HL-60 (cell line): ENCODE measurements at places on chromosomes 12 and 14.

GRCh38 chr12:18861287-18861858, 123.5 kb downstream of the CAPZA3 start:
- DNase-seq, result no peak

- DNase-seq, result no peak
Observed at GRCh38 chr14:54440476-54440872, 700 bp downstream of the CNIH1 start.

DNA sequence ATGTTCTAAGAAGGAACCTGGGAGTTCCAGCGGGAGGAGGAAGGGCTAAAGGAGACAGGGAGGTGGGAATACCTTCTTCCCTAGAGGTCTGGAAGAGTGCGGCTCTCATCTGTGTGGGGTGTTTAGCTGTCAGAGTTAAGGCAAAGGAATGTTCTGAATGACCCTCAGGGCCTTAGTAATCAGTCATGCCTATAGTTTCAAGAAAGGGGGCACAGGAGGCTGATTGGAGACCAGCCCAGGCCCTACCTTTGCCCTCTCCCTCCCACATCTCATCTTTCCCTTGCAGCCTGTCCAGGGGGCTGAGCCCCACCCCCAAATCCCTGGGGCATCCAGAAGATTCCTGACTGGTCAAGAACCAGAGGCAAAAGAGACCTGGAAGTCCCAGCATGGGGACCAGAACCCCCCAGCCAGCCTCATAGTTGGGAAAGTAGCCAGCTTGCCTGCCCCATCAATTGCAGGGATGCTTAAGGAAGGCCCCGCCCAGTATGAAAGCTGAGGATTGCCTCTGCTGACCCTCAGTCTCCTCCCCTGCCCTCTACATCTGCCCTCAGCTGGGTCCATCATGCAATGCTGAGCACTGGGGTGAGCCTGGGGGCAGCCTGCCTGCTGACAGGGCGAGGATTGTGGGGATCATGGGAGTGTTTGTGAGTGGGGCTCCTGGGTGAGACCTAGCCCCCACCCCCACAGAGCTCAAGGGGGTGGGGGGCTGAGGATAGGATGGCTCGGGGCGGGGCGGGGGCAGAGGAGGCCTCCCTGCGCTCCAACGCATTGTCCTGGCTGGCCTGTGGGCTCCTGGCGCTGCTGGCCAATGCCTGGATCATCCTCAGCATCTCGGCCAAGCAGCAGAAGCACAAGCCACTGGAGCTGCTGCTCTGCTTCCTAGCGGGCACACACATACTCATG, 1.8 kb downstream of the GPR162 start:
- no peak for DNase-seq

GRCh38 chr14:95300697-95301526, 18.8 kb downstream of the CLMN start:
- no peak for DNase-seq

- DNase-seq, result no peak
Observed at GRCh38 chr12:48038085-48038484, 33.8 kb upstream of the COL2A1 start.

GRCh38 chr12:67400742-67401141, 131.6 kb downstream of the CAND1 start:
- no peak for DNase-seq

GRCh38 chr14:46140445-46140844, 511.1 kb downstream of the RPL10L start:
- no peak for DNase-seq

GRCh38 chr12:28611449-28611848, 421.2 kb downstream of the CCDC91 start:
- DNase-seq, result no peak

DNA sequence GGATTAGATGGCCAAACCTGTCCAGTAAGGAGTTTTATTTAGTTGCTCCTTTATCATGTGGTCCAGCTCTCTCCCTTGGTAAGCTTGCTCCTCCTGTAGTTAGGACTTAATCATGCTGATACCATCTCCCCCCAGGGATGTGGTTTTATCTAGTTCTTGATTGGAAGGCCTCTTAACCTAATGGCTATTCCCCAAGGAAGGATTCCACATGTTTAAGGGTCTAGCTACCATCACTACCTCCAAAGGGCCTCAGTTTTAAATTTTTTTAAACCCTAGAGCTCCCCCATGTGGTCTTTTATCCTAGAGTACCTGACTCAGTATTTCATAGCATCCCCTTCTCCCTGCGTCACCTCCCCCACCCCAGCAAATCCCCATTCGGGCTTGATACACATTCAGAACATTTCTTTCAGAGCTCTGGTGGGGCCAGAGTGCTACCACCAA, 22.5 kb downstream of the MAP3K12 start:
- no peak for DNase-seq

DNA sequence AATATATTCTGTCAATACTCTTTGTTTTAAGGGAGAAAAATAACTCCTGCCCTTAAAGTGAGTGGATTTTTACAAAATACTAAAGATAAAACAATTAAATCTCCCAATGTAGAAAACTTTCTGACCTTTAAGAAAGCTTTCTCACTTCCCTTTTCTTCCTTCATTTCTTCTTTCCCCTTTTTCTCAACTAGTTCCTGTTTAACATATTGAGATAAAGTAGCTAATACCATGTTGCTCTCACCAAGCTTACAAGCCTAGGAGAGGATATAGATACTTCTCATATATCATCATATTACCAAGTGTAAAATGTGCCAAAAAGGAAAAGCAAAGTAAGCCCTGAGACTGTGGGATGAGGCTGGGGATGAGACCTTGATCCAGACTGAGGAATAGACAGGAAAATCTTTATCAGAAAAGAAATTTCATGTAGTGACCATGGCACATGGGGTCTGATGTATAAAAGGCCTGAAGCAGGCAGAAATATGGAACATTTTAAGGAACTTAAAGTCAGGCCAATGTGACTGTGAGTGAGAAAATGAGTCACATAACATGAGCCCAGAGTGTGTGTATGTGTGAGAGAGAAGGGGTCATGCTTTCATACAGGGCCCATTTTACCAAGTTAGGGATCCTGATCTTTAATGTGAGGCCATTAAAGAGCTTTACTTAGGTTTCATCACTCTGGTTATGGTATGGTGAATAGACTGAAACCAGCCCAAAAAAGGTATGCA, 1.6 kb upstream of the RPL10L start:
- DNase-seq, result peak; percentile 27

GRCh38 chr12:104680070-104680469, 223.3 kb downstream of the CHST11 start:
- no peak for DNase-seq

DNA sequence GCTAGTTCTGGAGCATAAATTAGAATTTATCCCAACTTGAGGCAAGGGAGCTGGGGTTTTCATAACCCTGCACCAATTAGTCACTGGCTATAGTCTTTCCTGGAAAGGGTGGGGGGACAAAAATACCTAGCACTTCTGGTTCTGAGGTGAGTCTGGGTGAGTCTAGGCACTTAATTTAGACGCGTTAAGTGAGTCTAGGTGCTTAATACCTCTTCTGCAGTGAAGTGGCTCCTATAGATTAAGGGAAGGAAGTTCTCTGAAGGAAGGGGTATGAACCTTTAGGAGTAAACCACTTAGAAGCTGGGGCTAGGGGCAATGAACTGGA, 251.7 kb downstream of the EFCAB11 start:
- no peak for DNase-seq

DNA sequence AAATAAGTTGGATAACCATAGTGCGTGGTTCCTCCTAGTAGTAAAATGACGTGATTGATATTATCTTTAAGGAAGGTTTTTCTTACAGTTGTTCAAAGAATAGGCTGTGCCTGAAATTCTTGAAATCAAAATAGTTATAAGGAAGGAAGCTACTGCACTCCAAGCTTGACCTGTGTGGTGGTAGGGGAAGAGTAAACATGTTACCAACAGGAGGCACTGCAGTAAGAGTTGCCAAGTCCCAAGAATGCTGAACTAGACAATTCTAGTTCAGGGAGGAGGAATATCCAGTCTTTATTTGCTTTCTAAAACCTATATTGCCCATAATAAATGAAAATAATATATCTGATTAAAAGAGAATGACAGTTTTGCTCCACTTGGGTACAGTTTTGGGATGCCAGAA, 764.5 kb downstream of the TMTC2 start:
- DNase-seq, result no peak

- DNase-seq, result no peak
Observed at GRCh38 chr12:123498126-123498825, 35.2 kb downstream of the RILPL1 start.

DNA sequence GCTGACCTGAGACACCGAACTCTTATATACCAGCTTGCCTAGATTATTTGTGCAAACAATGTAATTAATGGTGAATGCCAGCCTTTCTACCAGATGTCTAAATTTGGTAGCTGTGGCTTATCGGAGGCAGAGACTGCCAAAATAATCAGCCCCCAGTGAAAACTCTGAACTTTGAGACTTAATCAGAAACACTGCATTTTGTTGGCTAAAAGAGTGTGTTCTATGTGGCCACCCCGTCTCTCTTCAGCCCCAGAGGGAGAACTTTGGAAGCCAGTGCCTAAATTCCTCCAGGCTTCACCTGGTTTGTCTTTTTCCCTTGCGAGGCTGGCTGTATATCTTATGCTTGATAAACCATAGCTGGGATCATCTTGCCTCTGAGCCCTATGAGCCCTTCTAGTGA, 90.1 kb downstream of the LMNTD1 start:
- DNase-seq, result no peak

- no peak for DNase-seq
Observed at GRCh38 chr12:65367396-65367795, 88.9 kb downstream of the MSRB3 start.

DNA sequence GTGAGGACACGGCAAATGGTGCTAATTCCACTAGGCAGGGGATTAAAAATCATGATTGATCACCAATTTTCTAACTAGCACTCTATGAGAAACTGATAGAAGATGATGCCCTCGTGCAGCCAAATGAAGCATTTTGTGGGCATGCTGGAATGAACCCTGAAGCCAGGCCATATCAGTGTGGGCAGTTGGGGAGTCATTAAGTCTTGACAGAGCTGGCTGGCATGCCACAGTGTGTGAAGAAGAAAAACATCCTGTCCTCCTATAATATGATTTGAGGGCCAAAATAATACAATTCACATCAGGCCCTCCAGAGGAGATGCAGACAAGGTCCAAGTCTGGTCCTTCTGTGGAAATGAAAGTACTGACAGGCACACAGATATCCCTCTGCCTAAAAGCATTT, 107.1 kb downstream of the TMTC1 start:
- no peak for DNase-seq

DNA sequence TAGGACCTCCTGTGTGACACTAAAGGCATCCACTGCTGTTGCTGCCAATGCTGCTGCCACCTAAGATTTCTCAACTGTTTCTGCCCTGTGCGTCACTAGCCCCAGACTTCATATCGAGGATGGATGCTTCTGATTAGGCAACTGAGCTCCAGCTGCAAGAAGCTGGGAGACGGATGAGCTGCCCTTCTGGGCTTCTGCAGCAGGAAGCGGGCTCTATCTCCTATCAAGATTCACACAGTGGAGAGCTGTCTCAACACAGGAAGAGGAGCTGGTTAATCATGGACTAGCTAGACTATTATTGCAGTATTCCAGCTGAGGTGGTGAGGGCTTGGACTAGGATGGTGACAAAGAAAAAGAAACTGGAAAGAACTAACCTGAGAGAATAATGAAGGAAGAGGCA, 59.2 kb upstream of the PELI2 start:
- peak; percentile 10 for DNase-seq

DNA sequence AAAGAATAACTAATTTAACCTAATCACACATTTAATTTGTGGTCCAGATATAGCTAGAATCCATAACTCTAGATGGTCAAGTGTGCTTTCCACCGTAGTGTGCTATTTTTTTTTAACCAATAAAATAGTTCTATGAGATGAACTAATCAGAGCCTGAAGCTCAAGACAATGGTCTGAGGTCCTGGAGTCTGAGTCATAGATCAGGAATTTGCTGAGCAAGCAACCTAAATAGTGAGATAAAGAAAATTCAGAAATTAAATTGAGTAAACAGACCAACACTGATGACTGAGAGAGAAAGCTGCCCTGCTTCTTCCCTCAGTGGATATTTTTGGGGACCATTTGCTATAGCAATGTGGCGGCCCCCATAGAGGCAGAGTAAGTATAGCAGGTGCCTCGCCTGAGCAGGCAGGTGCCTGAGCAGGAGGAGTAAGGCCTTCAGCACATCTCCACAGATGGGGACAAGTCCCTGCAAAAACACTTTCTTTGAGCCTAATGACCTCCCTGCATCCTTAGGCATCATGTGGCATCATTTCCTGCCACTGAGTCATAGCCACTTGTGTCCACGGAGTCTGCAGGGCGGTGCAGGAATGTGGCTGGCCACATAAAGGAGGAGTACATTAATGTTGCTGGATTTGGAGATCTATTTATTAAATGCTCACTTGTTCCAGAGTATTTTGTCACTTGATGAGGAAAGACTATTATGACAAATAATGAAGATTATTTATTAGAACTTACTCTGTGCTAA, 13.9 kb upstream of the CLEC4E start:
- DNase-seq, result no peak

GRCh38 chr12:99767809-99768208, 120.3 kb downstream of the GARIN6 start:
- DNase-seq, result no peak

- no peak for DNase-seq
Observed at GRCh38 chr12:132926415-132926833, 29.7 kb downstream of the ZNF605 start.

- no peak for DNase-seq
Observed at GRCh38 chr14:53286301-53286700, 133.2 kb upstream of the DDHD1 start.

GRCh38 chr12:76611533-76611932, 52.0 kb upstream of the OSBPL8 start:
- DNase-seq, result peak; percentile 36

DNA sequence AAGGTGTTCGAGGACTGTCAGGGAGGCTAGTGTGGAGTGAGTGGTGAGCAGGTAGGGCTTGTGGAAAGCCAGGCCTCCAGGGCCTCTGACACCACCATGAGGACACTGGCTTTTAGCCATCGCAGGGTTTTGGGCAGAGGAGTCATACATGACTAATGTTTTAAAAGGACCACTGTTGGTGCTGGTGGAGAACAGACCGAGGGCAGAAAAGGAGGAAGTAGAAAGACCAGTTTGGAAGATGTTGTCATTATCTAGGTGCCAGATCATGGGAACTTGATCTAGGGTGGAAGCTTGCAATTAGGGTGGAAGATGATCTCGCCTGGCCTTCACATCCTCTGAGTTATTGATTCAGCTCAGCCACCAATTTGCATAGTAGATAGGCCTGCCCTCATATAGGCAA, 144.2 kb downstream of the C12orf75 start:
- DNase-seq, result no peak

DNA sequence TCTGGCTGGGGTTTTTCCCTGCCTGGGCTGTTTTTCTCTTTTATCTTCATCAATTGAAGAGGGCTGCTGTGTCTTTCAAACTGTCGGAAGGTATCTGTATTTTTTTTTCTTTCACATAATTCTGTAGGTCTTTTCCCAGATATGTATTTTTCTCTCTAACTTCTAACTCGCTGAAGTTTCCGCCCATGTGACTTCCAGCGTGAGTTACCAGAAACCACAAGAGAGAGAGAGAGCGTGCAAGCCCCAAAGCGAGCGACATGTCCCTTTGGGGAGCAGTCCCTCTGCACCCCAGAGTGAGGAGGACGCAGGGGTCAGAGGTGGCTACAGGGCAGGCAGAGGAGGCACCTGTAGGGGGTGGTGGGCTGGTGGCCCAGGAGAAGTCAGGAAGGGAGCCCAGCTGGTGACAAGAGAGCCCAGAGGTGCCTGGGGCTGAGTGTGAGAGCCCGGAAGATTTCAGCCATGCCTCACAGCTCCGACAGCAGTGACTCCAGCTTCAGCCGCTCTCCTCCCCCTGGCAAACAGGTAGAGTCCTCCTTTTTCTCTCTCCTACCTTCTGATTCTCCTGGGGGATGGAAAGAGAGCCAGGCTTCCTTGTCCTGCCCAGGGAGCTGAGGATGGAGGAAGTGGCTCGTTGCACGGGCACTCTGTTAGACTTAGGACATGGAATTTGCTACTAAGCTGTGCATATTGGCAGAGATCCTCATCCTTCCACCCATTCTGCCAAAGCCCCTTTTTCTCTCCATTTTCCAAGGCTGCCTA, at the start of gene BATF:
Gene BATF, plus strand, starts transcription at position 246 of the 759 bp plus-strand sequence. Its CDS starts 214 bp downstream, at position 460.
- DNase-seq, result peak; percentile 18
